ENCODE measurements at places on chromosomes 6 and 20.

DNA sequence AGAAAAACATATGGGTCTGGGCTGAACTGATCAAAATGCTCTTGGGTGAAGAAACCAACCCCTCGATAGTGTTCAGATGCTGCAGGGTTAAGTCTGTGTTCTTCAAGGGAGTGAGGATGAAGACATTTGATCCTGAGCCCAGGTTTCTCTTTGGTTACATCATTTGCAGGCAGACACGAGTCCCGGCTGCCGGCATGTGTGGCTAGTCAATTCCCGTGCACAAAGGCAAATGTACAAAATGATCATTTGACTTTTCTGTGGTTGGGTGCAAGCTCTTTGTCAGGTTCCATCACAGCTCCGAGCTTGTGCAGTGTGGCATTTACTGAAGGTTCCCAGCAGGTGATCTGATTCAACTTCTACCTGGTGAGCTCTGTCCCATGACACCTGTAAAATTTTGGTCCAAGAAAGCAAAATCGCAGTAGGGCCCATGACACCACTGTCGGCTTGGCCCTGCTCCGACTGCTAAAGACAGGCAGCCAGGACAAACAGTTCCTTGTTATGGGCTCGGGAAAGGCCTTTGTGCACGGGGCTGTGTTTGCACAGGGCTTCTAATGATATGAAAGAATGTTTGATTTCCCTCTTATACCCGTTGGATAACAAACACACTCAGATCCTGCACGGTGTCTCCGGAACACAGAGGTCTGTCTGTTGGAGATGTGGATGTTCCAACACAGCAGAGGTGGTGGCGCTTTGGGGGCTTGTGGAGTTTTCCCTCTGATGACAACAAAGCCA lies 46.9 kb downstream of the GJA10 start:
- no peak for DNase-seq

DNA sequence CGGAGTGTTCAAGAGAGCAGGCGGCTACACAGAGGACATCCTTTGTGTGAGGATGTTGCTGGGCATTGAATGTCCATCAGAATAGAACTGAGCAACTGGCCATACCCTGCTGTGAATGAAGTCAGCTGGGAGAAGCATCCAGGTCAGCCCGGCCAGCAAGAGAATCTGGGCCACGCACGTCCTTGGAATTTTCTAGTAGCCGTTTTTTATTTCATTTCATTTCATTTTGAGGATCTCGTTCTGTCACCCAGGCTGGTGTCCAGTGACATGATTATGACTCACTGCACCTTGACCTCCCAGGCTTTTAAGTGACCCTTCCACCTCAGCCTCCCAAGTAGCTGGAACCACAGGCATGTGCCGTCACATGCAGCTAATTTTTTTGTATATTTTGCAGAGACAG lies 97.9 kb downstream of the SSR1 start:
- DNase-seq, result no peak

- no peak for DNase-seq
These were observed 21.2 kb downstream of the NHLRC1 start for GRCh38 chr6:18101271-18101670.

DNA sequence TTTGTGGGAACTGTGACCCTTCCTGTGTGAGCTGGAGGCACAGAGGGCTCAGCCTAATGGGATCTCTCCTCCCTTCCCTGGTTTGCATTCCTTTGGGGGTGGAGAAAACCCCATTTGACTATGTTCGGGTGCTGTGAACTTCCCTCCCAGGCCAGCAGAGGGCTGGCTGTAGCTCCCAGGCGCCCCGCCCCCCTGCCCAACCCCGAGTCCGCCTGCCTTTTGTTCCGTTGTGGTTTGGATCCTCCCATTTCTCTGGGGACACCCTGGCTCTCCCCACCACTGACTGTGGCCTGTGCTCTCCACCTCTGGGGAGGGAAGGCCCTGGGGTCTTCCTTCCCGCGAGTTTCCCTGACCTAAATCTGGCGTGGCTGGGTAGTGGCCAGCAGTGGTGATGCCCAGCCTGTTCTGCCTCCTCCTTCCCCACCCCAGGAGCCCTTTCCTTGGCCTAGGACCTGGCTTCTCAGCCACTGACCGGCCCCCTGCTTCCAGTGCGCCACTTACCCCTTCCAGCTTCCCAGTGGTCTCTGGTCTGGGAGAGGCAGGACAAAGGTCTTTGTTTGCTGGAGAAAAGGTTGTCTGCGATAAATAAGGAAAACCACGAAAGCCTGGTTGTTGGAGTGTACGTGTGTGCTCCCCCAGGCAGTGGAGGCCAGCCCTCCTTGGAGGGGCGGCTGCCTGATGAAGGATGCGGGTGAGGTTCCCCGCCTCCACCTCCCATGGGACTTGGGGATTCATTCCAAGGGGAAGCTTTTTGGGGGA lies 4.9 kb downstream of the VEGFA start:
- DNase-seq, result peak; percentile 60

DNA sequence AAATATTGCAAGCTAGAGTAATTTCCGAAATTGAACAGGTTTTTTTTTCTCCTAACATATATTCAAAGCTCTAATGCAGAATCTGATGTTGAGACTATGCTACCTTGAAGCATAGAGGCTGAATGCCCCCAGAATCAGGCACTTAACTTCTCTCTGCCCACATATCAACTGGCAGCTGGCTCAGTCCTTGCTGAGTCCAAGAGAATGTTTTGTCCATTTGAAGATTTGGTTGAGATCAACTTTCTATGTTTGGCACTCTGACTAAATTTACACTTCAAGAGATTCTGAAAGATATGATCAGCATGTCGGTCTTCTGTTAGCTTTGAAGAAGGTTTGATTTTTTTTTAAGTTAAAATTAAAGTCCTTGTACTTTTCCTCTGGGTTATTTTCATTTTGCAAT lies 1298.1 kb downstream of the EPHA7 start:
- no peak for DNase-seq

GRCh38 chr20:1657556-1658334 lies at the start of gene SIRPG:
Gene SIRPG (minus strand): TSS chr20:1657779. CDS start chr20:1657714, 65 bp downstream.
- no peak for DNase-seq

GRCh38 chr6:144104488-144104887 lies 9.1 kb upstream of the SF3B5 start:
- DNase-seq, result no peak
